ENCODE measurements at places on chromosomes 7 and 10. TPM values are rescaled to one million over a fixed set of nuclear protein-coding genes. Genes with fewer than 3 reads are reported as not detected.

VSTM4 gene
- not detected for polyA plus RNA-seq

TRPV5 gene
- polyA plus RNA-seq: not detected

DNA sequence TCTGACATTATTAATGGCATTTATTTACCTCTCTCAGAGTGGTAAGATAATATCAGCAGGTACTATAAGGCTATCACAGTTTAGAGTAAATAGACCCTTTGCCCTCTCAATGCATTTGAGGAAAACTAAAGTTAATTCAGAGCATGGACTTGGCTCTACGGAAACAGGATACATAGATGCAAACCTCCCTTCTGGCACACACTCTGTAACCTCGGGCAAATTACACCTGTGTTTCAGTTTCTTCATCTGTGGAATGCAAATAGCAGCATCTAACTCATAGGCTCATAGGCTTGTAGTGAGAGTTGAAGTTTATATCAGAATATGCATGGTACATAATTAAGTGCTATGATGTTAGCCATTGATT is 5.6 kb downstream of the RAPGEF5 start:
- peak overlapping the region; percentile 39 for H3K4me3 ChIP-seq
- H3K27me3 ChIP-seq: peaks cover 3% of the 10 kb centered on the region
- DNase-seq: peak; percentile 69
- H3K4me1 ChIP-seq: peaks cover 94% of the 10 kb centered on the region

ST7 gene
- polyA plus RNA-seq: 15.4 TPM

- DNase-seq: no peak
- no peak overlapping the region for H3K4me3 ChIP-seq
- H3K27ac ChIP-seq: no peak overlapping the region
- peaks cover 17% of the 10 kb centered on the region for H3K4me1 ChIP-seq
Measured at GRCh38 chr10:34647875-34648865, 166.9 kb downstream of the PARD3 start.

DNA sequence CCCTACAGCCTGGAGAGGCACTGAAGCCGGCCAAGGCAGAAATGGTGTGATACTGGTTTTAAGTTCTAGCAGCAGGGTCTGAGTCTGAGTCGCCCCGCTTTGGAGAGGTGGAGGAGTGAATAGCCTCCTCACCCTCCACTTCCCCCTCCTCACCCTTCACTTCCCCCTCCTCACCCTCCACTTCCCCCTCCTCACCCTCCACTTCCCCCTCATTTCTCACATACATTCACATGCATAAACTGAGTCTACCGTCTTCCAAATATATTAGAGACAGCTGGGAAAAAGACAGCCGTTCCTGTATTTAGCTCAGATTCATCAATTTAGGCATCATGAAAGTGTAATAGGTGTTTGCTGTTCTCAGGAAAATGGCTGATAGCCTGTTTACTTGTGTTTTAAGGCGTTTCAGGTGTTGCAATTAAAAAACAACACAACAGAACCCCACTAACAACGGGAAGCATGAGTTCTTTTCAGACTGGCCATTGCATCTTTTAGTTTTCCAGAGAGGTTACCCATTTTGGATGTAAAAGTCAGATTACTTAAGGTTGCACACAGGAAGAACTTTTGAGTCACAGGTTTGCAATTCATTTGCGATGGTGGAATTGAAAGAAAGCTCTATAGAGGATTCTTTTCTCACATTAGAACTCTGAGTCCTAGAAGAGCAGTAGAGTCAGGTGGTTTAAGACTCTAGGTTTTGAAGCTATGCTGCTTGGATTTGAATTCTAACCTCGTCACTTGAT is 861 bp downstream of the NRBF2 start:
- H3K4me1 ChIP-seq: peaks cover 44% of the 10 kb centered on the region
- peak overlapping the region; percentile 77 for H3K4me3 ChIP-seq
- H3K27me3 ChIP-seq: no peaks in the 10 kb centered on the region
- DNase-seq: no peak
- H3K36me3 ChIP-seq: no peaks in the 10 kb centered on the region

GRCh38 chr10:79298403-79299244 is 48.6 kb upstream of the PPIF start:
- H3K36me3 ChIP-seq: peaks cover 46% of the 10 kb centered on the region
- DNase-seq: peak; percentile 65
- H3K4me3 ChIP-seq: no peak overlapping the region
- H3K27me3 ChIP-seq: no peaks in the 10 kb centered on the region
- peaks cover 12% of the 10 kb centered on the region for H3K4me1 ChIP-seq
- H3K27ac ChIP-seq: no peak overlapping the region

EPHB6 gene
- not detected for polyA plus RNA-seq

DNA sequence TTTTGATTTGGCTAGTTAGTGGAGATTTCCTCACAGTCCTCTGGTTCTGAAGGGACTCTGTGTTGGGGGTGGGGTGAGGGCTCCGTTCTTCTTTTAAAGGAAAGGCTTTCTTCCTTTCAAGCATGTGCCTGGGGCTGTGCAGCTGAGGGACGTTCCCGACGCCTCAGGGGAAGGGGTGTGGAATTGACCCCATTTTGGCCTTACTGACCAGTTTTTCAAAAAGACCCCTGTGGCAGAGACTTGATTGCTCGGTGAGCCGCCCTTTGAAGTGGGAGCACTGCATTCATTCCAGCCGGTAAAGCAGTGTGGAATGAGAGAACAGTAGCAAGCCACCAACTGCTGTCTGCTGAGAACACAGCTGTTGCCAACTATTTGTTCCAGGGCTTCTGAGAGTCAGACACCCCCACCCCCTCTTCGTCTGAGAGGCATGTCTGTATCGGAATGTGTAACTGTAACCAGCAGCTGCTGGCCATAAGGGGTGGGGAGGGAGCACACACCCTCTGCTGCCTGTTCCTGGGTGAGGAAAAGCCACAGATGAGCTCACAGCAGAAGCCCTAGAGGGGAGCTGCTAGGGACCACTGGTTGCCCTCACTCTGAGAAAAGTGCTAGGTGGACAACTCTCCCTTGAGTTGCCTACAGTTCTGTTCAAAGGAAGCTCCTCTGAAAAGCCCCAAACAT is 33.2 kb downstream of the WBP1L start:
- H3K27me3 ChIP-seq: no peaks in the 10 kb centered on the region
- peak; percentile 85 for DNase-seq
- peak overlapping the region; percentile 62 for H3K4me3 ChIP-seq
- H3K4me1 ChIP-seq: peaks cover 47% of the 10 kb centered on the region
- H3K27ac ChIP-seq: peak overlapping the region; percentile 33

GRCh38 chr10:132541601-132542011 is 4.0 kb downstream of the INPP5A start:
- H3K27ac ChIP-seq: no peak overlapping the region
- peaks cover 53% of the 10 kb centered on the region for H3K4me1 ChIP-seq
- no peak overlapping the region for H3K4me3 ChIP-seq
- no peak for DNase-seq
- no peaks in the 10 kb centered on the region for H3K27me3 ChIP-seq

GRCh38 chr10:101080933-101081931 is 19.4 kb downstream of the KAZALD1 start:
- no peak for DNase-seq
- H3K4me1 ChIP-seq: no peaks in the 10 kb centered on the region
- H3K27me3 ChIP-seq: peaks cover 42% of the 10 kb centered on the region
- no peak overlapping the region for H3K4me3 ChIP-seq

DNA sequence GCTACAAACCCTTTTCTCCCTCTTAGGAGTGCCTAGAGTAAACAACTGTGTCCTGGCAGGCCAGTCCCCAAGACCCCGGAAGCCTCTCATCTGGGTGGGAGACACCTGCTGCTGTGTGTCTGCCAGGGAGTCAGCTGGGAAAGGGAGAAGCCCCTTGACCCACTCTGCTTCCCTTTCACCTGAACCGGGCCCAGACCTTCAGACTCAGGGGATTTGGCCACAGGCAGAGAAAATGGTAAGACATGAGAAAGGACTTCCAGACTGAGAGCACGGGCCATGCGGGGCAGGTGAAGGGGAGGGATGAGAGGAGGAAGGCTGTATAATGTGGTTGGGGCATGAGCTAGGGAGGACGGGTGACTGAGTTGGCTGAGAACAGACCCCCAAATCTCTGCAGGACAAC is 36.0 kb upstream of the NPFFR1 start:
- peaks cover 26% of the 10 kb centered on the region for H3K36me3 ChIP-seq
- no peaks in the 10 kb centered on the region for H3K27me3 ChIP-seq
- H3K4me1 ChIP-seq: peaks cover 78% of the 10 kb centered on the region
- no peak for DNase-seq
- H3K4me3 ChIP-seq: no peak overlapping the region

- no peak overlapping the region for H3K4me3 ChIP-seq
- H3K27ac ChIP-seq: no peak overlapping the region
- H3K27me3 ChIP-seq: no peaks in the 10 kb centered on the region
- H3K4me1 ChIP-seq: no peaks in the 10 kb centered on the region
- H3K36me3 ChIP-seq: peaks cover 11% of the 10 kb centered on the region
Measured at GRCh38 chr10:94351089-94351488, 11.7 kb downstream of the NOC3L start.

DNA sequence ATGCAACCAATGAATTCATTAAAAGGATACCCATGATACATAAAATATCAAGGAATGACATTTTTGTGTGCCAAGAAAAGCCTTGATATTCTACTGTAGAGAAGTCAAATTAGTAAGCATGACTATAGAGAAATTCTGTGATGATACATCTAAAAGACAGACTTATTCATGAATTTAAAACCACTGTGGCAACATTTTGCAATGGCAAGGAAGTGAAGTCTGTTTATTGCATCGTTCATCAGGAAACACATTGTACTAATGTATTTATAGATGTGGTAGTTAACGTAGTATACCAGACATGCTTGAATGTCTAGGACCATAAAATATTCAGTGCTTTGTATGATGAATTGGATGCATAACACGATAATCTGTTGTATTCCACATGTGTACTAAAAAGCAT is 9.3 kb upstream of the CLEC5A start:
- H3K4me3 ChIP-seq: no peak overlapping the region
- H3K36me3 ChIP-seq: no peaks in the 10 kb centered on the region
- H3K27ac ChIP-seq: no peak overlapping the region
- no peaks in the 10 kb centered on the region for H3K27me3 ChIP-seq
- no peaks in the 10 kb centered on the region for H3K4me1 ChIP-seq

DNA sequence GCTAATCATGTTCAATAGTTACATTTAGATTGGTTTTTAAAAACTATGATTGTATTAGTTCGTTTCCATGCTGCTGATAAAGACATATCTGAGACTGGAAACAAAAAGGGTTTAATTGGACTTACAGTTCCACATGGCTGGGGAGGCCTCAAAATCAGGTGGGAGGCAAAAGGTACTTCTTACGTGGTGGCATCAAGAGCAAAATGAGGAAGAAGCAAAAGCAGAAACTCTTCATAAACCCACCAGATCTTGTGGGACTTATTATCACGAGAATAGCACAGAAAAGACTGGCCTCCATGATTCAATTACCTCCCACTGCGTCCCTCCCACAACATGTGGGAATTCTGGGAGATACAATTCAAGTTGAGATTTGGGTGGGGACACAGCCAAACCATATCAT is 34.1 kb upstream of the CC2D2B start:
- H3K4me3 ChIP-seq: no peak overlapping the region
- H3K4me1 ChIP-seq: no peaks in the 10 kb centered on the region
- no peak for DNase-seq

MPP7 gene
- polyA plus RNA-seq: 7.0 TPM

DNA sequence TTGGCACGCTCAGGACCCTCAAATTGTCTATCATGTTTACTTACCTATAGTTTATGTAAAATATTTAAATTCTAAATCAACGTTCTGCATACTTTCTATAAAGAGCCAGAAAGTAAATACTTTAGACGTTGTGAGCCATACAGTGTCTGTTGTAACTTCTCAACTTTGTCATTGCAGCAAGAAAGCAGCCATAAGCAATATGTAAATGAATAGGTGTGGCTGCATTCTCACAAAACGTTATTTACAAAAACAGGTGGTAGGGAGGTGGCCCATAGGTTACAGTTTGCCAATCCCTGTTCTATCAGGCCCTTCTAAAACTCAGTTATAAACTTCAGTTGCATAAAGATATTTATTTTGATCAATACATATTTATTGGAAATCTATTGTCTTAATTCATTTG is 12.1 kb upstream of the NPY start:
- no peaks in the 10 kb centered on the region for H3K36me3 ChIP-seq
- no peak overlapping the region for H3K4me3 ChIP-seq

DNA sequence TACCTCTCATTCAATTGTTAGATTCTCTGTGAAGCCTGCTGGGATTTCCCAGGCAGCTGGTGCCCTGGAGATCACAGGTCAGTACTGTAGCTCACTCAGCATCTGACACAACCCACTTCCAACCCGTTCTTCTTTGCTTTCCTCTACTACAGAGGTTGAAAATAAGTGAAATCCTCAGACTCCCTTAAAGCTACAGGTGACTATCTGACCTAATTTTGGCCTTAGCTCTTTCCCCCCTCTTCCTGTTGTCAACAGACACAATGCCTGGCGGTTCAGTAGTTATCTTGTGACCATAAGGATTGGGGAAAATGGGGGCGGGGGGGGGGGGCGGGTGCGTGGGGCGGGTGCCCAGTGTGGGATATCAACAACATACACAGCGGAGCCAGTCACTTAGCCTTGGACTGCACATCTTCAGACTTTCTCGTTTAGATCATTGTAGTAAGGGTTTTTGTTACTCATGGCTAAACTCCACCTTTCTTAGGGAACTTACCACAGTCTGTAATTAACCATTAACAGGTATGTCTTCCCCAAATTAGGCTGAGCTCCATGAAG is 37.8 kb downstream of the MTPN start:
- H3K36me3 ChIP-seq: 0 out of 3 replicates have a peak, but pooled peaks cover 5% of the 10 kb centered on the region
- DNase-seq: no peak
- H3K27me3 ChIP-seq: no peaks in the 10 kb centered on the region
- no peak overlapping the region for H3K27ac ChIP-seq
- no peaks in the 10 kb centered on the region for H3K4me1 ChIP-seq
- no peak overlapping the region for H3K4me3 ChIP-seq

Measured in HepG2 (cell line).